Activated CD4-positive, alpha-beta T cell treated with anti-CD3 and anti-CD28 coated beads for 48 hours (primary cell): ENCODE measurements at places on chromosomes 1 and 21.

DNA sequence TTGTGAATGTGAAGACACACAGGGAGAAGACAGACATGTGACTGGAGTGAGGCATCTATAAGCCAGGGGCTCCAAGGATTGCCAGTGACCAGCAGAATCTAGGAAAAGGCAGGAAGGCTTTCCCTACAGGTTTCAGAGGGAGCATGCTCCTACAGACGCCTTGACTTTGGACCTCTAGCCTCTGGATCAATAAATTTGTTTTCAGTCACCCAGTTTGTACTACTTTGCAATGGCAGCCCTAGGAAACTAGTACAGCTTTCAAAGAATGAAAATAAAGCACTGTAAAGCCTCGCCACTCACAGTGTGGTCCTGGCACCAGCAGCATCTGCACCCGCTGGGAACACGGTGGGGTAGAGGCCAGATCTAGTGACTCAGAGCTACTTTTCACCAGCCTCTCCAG is 510.0 kb downstream of the LTN1 start:
- no peak for DNase-seq

DNA sequence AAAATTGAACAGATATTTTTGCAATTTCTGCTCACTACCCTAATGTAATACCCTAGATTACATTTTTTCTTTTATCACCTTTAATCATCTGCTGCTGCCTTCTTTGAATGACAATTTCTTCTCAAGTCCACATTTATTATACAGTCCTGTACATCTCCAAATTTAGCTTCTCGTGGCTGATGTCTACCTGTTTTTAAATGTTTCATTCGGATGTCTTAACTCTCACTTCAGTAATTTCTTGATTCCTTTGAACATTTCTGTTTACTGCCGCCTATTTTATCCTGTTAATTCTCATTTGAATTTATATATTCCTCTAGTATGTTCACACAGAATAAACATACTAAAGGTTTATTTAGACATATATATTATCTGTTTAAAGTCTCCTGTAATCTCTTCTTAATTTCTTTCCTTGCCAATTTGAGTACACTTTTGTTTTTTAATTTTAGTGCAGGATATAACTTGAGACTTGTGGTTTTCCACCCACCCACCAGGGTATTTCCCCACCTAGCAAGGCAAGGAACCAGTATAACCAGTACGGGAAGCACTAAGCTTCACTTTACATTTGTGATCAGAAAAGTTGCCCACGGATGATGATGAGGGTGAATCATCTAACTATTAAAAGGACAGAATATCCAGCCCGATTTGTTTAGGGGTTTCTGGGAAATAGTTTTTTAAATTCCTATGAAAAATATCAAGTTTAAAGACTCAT is 12.7 kb downstream of the INSL5 start:
- DNase-seq = peak; percentile 67

DNA sequence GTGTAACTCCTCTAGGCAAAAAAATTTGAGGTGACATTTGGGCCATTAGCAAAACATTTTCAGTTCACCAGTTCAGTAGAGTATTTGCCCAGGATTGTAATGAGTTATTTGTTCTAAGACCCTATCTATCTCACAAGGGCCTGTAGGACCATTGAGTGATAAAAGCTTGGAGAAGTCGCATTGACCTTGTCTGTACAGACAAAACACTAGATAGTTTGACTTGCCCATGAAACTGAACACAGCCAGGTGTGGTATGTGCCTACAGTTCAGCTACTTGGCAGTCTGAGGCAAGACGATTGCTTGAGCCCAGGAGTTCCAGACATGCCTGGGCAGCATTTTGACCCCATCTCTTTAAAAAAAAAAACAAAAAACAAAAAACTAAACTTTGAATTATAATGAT is 3.1 kb downstream of the ATP5IF1 start:
- no peak for DNase-seq

DNA sequence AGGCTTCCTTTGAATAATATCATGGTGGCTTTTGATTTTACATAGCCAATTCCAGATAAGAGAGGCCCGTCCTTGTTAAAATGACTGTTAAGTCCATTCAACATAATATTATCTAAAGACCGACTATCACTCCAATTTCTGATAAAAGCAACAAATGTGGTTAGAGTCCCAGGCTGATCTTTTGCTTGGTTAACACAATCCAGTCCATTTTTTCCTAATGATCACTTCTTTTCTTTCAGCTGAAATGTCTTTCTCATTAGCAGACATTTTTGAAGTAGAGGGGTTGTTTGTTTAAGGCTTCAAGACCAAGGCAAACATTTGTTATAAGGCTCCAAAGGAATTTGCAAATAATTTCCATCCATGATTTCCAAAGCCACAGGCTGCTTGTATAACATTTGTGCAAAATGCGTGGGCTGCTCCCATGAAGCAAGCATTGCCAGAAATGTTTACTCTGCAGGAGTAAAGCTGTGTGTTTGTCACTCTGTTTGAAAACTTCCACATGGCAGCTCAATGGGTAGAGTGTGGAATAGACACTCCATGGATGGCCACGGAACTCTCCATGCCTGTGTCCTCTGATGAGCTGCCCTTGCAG is 111.5 kb downstream of the PSMG1 start:
- no peak for DNase-seq

- no peak for DNase-seq
Observed at GRCh38 chr1:78277253-78277652, 213.5 kb upstream of the PTGFR start.

GRCh38 chr21:43340491-43341377 is 86.2 kb downstream of the SIK1 start:
- DNase-seq = no peak

DNA sequence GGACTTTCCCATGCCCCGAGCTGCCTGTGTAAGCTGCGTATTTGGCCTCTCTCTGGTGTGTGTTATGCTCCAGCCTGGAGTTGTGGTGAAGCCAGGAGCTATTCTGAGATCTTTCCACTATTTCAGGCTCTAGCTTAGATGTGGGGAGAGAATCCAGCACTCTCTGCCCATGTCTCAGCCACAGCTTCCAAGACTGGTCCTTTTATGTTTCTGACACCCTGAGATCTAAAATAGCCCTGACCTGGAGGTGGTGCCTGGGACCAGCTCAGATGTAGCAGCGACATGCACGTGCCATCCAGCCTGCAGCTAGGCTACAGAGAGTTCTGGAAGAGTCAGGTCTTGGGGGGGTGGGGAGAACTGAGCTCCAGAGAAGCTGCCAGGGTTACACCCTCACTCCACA is 76.5 kb downstream of the TENT5C start:
- DNase-seq = no peak

DNA sequence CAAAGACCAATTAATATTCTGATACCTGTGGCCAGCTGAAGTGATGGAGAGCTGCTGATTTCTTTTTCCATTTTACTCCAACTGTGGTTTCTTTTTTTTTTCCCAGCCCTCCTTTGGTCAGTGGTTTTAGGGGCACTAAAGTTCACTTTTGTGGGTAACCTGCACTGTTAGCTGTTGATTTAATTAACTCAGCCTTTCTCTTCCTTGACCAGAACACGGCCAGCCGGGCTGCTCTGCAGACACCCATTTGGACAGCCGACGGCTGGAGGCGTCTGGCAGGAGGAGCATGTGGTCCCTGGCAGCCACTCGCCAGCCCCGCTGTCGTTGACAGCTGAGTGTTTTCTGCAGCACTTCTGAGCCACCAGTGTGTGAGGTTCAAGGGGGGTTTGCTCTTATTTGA is 136.2 kb upstream of the RUNX3 start:
- DNase-seq = no peak

DNA sequence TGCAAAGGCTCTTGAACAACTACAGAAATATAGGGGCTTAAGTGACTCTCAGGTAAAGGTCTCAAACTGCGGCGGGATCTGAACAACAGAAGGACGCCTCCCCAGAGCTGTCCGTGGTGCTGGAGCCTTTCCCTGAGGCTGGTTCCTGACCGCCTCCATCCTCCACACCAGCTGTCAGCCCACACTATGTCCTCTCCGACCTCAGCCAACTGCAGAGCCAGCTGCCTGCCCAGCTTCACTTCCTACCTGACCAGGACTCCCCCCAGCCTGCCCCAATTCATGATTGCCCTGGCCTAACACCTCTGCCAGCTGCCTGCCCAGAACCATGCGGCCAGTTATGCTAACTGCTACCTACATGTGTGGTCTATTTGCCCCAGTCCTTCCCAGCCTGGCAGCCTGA is 63.6 kb upstream of the ZC3H12A start:
- peak; percentile 28 for DNase-seq

DNA sequence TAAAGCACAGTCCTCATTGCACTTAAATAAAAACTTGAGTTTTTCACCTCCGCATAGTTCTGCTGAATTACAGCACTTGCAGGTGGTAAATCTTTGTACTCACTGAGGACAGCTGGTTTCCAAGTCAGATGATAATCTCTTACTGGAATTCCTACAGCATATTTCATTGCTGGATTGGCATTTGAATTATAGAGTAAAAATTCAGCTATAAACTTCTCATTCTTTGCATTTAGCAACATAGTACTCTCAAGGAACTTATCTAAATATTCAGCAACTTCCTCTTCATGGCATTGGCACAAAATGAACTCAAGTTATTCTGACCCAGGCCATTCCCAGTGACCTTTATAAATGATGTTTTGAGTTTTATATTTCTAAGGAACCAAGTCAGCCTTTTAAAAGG is 23.4 kb downstream of the GORAB start:
- no peak for DNase-seq

DNA sequence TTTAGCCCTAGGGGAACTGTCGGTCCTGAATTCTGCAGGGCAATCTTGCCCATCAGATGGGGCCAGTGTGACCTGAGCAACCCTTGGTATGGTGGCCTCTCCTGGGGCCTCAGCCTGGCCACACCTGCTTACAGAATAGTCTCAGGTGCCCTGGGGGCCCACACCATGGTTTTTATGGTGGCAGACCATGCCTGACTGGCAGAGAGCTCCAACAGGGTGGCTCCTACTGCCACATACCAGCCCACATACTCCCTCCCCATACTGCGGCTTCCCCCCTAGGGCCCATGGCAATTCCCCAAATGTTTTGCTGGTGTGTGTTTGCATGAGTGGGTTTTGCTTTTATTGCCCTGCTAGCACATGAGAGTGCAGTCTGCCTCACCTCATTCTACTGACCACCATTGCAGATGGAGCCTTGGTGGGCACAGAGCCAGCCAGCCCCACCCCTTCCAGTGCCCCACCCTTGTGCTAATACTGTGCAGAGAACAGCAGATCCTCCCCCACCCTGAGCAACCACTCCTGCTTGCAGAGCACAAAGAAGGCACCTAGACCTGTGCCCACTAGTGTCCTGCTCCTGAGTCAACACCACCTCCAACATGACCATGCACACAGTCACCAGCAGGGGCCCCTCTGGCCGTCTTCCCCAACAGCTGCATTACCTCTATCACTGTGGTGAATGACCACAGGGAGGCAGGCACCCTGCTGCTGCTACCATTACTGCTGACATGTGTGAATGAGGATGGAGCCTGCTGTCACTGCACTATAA is 86.8 kb downstream of the GDAP2 start:
- no peak for DNase-seq

DNA sequence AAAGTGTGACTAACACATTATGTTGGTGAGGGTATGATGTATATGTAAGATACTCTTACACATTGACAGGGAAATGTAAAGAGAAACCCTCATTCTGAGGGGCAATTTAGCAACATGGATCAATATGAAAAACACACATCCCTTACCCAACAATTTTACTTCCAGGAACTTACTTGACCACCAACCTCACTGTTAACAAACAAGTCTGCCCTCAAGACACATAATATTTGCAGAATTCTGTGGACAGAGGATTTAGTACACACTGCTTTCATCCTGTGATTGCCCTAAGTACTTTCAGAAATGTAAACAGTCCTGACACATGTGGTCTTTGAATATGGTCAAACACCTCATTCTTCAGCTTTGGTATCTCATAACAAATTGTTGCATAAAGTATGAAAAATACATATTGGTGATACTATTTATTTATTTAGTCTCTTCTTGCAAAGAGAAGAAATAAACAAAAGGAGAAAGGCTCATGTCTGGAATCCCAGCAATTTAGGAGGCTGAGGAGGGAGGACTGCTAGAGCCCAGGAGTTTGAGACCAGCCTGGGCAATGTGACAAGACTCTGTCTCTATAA is 6.9 kb downstream of the USP48 start:
- no peak for DNase-seq
